ENCODE measurements at places on chromosomes 7 and 10.

- H3K4me1 ChIP-seq = peaks cover 35% of the 10 kb centered on the region
- H3K36me3 ChIP-seq = peaks cover 24% of the 10 kb centered on the region
- H3K27me3 ChIP-seq = no peaks in the 10 kb centered on the region
- no peak overlapping the region for H3K4me3 ChIP-seq
- DNase-seq = no peak
Observed at GRCh38 chr7:130825819-130826218, 91.8 kb upstream of the KLF14 start.

DNA sequence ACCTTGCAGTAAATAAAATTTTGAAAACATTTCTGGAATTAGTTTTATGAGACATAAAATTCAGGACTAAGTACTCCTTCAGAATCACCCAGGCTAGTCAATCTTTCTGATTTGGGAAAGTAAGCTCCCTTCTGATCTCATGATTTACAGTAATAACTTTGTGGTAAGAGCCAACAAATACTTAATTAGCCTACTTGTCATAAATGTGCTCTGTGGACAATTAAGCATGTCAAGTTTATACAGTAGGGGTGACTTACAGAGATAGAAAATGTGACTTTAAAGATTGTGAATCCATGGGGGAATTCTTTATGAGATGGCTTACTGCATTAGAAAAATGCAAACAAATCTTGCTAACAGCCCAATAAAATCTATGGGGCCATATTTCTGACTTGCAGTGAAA lies 616.9 kb upstream of the GHITM start:
- no peaks in the 10 kb centered on the region for H3K36me3 ChIP-seq
- H3K4me1 ChIP-seq = no peaks in the 10 kb centered on the region
- no peak for DNase-seq
- no peaks in the 10 kb centered on the region for H3K27me3 ChIP-seq
- H3K4me3 ChIP-seq = no peak overlapping the region

DNA sequence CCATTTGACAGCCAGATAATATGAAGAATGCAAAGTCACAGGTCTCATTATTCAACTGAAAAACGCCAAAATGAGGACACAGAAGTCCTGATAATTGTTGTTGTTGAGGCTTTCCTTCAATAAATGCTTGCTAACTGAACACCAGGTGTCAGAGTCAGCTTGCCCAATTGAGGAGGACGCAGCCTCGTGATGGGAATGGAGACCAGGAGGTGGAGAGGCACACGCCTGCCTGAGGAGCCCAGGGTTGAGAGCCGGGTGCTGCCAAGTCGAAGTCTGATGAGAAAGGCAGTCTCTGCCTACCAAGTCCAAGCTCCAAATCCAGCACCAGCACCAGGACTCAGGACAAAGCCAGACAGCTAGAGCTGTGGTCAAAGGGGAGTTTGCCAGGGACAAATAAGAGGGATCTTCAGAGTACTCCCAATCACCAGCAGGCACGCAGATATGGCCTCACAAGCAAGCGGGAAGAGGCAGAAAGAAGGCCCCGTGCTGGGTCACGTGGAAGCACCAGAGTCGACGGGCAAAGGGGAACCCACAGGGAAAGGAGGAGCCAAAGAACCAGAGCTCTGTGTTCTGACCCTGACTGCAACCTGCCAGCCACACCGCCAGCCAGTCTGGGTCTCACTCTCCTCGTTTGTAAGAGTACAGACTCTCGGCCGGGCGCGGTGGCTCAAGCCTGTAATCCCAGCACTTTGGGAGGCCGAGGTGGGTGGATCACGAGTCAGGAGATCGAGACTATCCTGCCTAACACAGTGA lies 47.6 kb downstream of the VOPP1 start:
- DNase-seq = no peak
- H3K27me3 ChIP-seq = no peaks in the 10 kb centered on the region
- H3K4me1 ChIP-seq = peaks cover 34% of the 10 kb centered on the region

- peak overlapping the region; percentile 71 for H3K4me3 ChIP-seq
- peak; percentile 96 for DNase-seq
- H3K27ac ChIP-seq = peak overlapping the region; percentile 96
- H3K36me3 ChIP-seq = peaks cover 7% of the 10 kb centered on the region
- H3K27me3 ChIP-seq = no peaks in the 10 kb centered on the region
Observed at GRCh38 chr10:13924040-13924725, 337.4 kb downstream of the PRPF18 start.

GRCh38 chr7:2129323-2130095 lies 103.2 kb downstream of the MAD1L1 start:
- H3K4me1 ChIP-seq = no peaks in the 10 kb centered on the region
- H3K27ac ChIP-seq = no peak overlapping the region
- DNase-seq = no peak
- H3K4me3 ChIP-seq = no peak overlapping the region
- H3K36me3 ChIP-seq = peaks cover 5% of the 10 kb centered on the region

GRCh38 chr10:89303161-89303560 lies 1.3 kb downstream of the IFIT2 start:
- H3K27ac ChIP-seq = peak overlapping the region; percentile 94
- H3K36me3 ChIP-seq = peaks cover 20% of the 10 kb centered on the region
- H3K4me3 ChIP-seq = peak overlapping the region; percentile 86
- H3K4me1 ChIP-seq = peaks cover 71% of the 10 kb centered on the region
- no peak for DNase-seq

DNA sequence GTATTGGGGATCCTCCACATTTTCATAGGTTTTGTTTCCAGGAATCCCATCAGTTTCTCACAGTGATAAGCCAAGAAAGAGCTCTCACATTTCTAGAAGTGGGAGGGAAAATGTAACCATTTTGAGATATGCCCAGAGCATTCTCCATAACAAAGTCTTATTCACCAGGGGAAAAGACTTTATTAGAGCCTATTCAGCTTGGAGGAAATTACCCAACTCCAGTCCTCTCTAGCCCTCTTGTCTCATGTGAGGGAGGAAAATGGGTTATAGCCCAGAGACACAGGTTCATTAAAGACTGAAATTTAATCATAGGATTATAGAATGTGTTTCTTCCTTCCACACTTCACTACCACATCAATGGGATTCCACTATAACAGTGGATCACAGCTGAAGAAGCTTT lies 61.6 kb upstream of the DYNC1I1 start:
- H3K4me3 ChIP-seq = no peak overlapping the region
- no peak overlapping the region for H3K27ac ChIP-seq
- no peaks in the 10 kb centered on the region for H3K36me3 ChIP-seq
- no peaks in the 10 kb centered on the region for H3K4me1 ChIP-seq
- no peaks in the 10 kb centered on the region for H3K27me3 ChIP-seq
- no peak for DNase-seq

DNA sequence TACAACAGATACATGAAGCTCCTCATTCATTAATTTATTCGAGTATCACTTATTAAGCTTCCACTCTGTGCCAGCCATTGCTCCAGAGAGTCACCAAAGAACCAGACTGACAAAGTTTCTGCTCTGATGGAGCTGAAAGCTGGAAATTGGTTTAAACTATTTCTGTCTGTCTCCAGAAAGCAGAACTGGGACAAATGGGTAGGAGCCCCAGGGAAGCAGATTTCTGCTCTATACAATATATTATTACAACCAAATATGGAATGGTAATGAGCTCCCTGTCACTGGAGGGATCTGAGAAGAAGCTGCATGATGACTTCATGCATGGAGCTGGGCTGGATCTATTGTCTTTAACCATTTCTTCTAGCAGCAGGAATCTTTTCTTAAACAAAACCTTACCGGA lies 165.4 kb upstream of the ADO start:
- H3K4me1 ChIP-seq = peaks cover 17% of the 10 kb centered on the region
- no peaks in the 10 kb centered on the region for H3K36me3 ChIP-seq
- DNase-seq = no peak
- no peak overlapping the region for H3K27ac ChIP-seq
- no peaks in the 10 kb centered on the region for H3K27me3 ChIP-seq

DNA sequence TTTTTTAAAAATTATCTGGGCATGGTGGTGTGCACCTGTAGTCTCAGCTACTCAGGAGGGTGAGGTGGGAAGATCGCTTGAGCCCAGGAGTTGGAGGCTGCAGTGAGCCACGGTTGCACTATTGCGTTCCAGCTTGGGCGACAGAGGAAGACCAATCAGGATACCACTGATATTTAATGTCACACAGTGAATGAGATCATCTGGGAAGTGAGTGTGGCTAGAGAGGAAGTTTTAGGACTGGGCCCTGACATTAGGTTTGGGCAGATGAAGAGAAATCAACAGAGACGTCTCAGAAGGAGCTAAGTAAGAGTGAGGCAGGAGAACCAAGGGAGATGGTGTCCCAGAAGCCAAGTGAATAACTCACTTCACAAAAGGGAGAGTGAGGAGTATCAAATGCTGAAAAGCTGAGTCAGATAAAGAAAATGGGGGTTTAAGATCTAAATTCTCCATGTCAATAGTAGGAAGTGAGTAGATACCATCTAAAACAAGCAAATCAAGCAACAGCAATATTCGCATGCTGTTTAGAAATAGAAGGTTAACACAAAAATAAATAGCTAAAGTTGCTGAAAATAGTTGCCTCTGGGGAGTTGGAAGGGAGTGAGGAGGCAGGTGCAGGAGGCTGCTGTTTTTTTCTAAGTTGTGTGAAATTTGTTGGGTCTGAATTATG lies 11.5 kb downstream of the PILRA start:
- no peak for DNase-seq
- peaks cover 16% of the 10 kb centered on the region for H3K4me1 ChIP-seq
- H3K4me3 ChIP-seq = no peak overlapping the region
- H3K27me3 ChIP-seq = peaks cover 16% of the 10 kb centered on the region
- H3K27ac ChIP-seq = no peak overlapping the region

GRCh38 chr7:108253275-108254044 lies 123.3 kb upstream of the LAMB4 start:
- H3K4me3 ChIP-seq = no peak overlapping the region
- H3K27me3 ChIP-seq = peaks cover 3% of the 10 kb centered on the region
- H3K36me3 ChIP-seq = no peaks in the 10 kb centered on the region
- no peak overlapping the region for H3K27ac ChIP-seq
- H3K4me1 ChIP-seq = peaks cover 25% of the 10 kb centered on the region

- peaks cover 18% of the 10 kb centered on the region for H3K27me3 ChIP-seq
- H3K36me3 ChIP-seq = no peaks in the 10 kb centered on the region
- no peak overlapping the region for H3K4me3 ChIP-seq
Observed at GRCh38 chr10:21265622-21266021, 259.9 kb downstream of the SKIDA1 start.

GRCh38 chr7:46007990-46008643 lies 87.0 kb upstream of the IGFBP3 start:
- no peak overlapping the region for H3K27ac ChIP-seq
- H3K4me1 ChIP-seq = peaks cover 25% of the 10 kb centered on the region
- no peak overlapping the region for H3K4me3 ChIP-seq
- H3K27me3 ChIP-seq = peaks cover 2% of the 10 kb centered on the region
- H3K36me3 ChIP-seq = no peaks in the 10 kb centered on the region

DNA sequence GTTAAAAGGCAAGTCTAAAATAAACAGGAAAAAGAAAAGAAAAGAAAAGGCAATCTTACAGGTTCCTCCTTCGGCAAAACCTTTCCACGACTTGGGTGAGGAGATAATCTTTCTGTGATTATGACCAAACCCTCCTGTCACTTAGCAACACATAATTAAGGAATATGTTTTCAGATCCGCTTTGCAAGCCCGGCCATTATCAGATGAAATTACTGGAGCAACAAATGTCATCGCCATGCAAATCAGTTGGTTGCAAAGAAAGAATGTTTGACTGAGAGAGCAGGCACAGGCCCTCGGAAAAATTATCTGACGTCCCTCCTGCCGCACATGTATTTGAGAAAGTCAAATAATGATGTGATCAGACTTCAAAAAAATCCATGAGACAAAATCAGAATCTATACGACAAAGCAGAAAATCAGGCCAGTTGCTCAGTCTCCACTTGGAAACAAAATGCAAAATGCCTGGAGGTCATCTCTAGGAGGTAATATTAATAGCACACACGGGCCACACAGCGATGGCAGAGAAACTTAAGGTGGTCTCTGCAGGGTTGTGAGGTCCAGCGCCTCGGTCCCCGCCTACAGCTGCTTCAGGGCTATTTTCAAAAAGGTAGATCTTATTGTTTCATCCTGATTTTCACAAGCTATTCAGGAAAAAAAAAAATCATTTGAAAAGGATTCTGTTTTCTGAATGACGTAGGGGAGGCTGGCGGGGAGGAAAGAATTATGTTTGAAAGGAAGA lies 82.7 kb downstream of the ZRANB1 start:
- H3K36me3 ChIP-seq = peaks cover 9% of the 10 kb centered on the region
- 0 out of 2 replicates have a peak overlapping the region, but pooled peaks have one; percentile 43 for H3K27ac ChIP-seq
- peaks cover 45% of the 10 kb centered on the region for H3K4me1 ChIP-seq
- DNase-seq = no peak

GRCh38 chr10:20608503-20608902 lies 288.6 kb downstream of the NEBL start:
- no peaks in the 10 kb centered on the region for H3K27me3 ChIP-seq
- H3K4me3 ChIP-seq = no peak overlapping the region
- no peak overlapping the region for H3K27ac ChIP-seq

GRCh38 chr10:34729619-34730018 lies 85.5 kb downstream of the PARD3 start:
- H3K36me3 ChIP-seq = no peaks in the 10 kb centered on the region
- DNase-seq = no peak

DNA sequence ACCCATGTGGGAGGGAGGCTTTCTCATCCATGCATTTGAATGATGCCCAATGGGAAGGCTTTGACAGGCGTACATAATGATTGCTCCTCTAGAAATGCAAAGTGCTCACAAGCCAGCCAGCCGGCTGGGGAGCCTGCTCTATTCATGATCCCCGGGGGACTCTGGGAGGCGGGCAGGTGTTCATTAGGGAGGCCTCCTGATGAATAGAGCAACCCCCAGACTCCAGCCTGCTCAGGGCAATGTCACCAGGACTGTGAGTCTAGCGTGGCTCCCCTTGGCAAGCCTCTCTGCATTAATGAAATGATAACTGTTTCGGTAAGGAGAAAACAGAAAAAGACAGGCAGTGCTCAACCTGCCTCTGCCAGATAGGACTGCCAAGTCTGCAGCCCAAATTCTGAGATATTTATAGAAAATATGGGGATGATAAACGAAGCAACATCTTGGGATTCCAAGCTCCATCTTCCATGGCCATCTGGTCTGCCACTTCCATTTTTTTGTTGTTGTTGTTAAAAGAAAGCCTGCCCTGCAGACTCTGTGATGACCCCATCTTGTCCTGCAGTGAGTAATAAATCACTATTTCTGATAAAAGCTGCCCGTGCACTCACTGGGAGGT lies 236.4 kb downstream of the PRPF18 start:
- H3K27me3 ChIP-seq = peaks cover 4% of the 10 kb centered on the region
- DNase-seq = no peak
- no peak overlapping the region for H3K4me3 ChIP-seq
- peaks cover 17% of the 10 kb centered on the region for H3K36me3 ChIP-seq
- no peak overlapping the region for H3K27ac ChIP-seq

DNA sequence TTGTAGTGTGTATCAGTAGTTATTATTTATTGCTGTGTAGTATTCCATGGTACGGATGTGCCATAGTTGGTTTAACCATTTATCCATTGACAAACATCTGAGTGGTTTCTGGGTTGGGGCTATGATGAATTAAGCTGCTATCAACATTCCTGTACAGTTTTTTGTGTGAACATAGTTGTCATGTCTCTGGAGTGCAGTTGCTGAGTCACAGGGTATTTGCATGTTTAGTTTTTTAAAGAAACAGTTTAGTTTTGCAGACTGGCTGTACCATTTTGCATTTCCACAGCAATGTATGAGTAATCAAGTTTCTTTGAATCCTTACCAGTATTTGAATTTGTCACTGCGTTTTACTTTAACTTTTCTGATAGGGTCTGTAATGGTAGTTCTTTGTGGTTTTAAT lies 516.7 kb upstream of the CELF2 start:
- no peaks in the 10 kb centered on the region for H3K4me1 ChIP-seq
- no peak overlapping the region for H3K4me3 ChIP-seq
- no peaks in the 10 kb centered on the region for H3K27me3 ChIP-seq
- no peaks in the 10 kb centered on the region for H3K36me3 ChIP-seq
- DNase-seq = no peak
